Liver (tissue), 10 donors: ENCODE measurements at places on chromosomes 5 and 9. TPM values are rescaled to one million over a fixed set of nuclear protein-coding genes. Genes with fewer than 3 reads are reported as not detected.

Gene SPINK7
- not detected for polyA plus RNA-seq

Gene BAAT
- polyA plus RNA-seq, result 275 TPM

Gene SH3GL2
- polyA plus RNA-seq, result 0.06 TPM

Gene OSMR
- 6.6 TPM for polyA plus RNA-seq

Gene THBS4
- 0.21 TPM for polyA plus RNA-seq

Gene HMMR
- polyA plus RNA-seq, result 3.7 TPM

Gene GLDC
- 62.8 TPM for polyA plus RNA-seq

Gene SARDH
- 69.7 TPM for polyA plus RNA-seq

Gene KIAA1958
- polyA plus RNA-seq, result 2.1 TPM

DNA sequence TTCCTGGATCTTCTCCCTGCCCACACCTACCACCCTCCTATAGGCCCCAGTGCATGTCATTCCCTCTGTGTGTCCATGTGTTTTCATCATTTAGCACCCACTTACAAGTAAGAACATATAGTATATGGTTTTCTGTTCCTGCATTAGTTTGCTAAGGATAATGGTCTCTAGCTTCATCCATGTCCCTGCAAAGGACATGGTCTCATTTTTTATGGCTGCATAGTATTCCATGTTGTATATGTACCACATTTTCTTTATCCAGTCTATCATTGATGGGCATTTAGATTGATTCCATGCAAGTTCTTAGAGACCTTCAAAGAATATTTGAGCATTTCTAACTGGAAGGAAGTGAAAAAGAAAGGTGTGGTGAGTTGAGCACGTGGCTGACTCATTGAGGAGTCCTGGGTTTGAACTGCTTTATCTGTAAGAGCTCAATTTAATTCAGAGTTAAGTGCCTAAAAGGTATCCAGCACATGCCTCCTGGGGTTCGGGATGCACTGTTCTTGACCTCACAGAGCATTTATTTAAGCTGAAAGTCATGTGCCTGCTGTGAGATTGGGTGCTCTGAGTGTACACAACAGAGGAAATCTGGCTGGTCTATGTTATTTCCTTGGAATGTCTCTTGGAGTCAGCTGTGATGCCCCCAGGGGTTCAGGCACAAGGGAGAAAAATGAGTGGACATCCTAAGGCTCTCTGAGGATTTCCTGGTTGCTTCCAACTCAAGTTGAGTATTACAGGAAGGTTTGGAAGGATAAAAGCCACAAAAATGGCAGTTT lies 56.4 kb downstream of the SH3GL2 start:
- no peaks in the 10 kb centered on the region for H3K27me3 ChIP-seq
- DNase-seq, result no peak
- no peak overlapping the region for H3K27ac ChIP-seq
- H3K4me3 ChIP-seq, result no peak overlapping the region
- H3K36me3 ChIP-seq, result no peaks in the 10 kb centered on the region
- H3K4me1 ChIP-seq, result peaks cover 6% of the 10 kb centered on the region

DNA sequence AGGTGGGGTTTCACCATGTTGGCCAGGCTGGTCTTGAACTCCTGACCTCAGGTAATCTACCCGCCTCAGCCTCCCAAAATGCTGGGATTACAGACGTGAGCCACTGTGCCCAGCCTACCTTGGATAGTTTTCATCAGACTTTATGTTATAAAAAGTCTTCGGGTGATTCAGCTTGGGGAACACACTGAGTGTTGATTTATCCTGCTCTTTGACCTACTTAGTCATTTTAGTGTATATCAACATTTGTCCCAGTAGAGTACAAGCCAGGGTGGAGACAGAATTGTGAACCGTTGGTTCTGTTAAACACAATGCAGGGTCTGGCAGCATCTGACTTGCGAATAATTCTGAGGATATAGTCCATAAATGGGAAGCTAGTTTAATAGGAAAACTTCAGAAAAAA lies 39.7 kb downstream of the NFX1 start:
- H3K4me1 ChIP-seq, result peaks cover 5% of the 10 kb centered on the region
- H3K36me3 ChIP-seq, result peaks cover 28% of the 10 kb centered on the region
- no peak overlapping the region for H3K27ac ChIP-seq
- no peak for DNase-seq

- no peaks in the 10 kb centered on the region for H3K36me3 ChIP-seq
- no peak overlapping the region for H3K4me3 ChIP-seq
Measured at GRCh38 chr9:123656565-123656964, 273.4 kb downstream of the DENND1A start.

DNA sequence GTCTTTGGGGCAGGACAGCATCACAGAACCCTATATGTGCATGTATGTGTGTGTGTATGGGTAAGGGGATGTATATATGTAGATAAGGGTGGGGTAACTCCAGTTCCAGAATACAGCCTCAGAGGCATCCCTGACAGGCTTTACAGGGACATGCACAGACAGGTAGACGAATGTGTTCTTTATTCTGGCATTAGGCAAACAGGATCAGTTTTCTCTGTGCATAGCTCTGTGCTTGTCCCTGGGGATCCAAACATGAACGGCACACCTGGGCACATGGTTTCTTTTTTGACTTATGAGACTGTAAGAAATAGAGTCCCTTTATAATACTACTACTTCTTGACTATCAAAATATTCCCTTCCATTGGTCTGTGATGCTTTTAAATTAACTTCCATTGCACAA lies 120.6 kb downstream of the TRIO start:
- DNase-seq, result no peak
- no peaks in the 10 kb centered on the region for H3K36me3 ChIP-seq
- no peaks in the 10 kb centered on the region for H3K27me3 ChIP-seq
- peaks cover 6% of the 10 kb centered on the region for H3K4me1 ChIP-seq

DNA sequence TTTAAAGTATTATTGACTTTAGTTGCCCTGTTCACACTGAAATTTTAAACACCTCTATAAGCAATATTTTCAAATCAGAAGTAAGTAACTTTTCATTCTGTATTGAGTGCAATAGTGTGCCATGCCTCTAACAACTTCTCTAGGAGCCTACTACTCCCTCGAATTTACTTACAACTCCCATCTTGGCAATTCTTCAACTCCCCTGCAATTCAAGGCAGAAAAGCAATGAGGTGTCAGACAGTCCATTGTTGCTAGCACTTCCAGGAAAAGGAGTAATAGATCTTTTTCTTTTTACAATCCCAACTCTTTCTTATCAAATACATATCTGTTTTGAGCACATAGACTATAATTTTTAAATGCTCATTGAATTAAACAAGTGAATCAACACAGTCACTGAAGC lies 222.7 kb upstream of the PUM3 start:
- no peaks in the 10 kb centered on the region for H3K4me1 ChIP-seq
- H3K4me3 ChIP-seq, result no peak overlapping the region
- no peaks in the 10 kb centered on the region for H3K27me3 ChIP-seq
- no peak overlapping the region for H3K27ac ChIP-seq
- DNase-seq, result no peak
- no peaks in the 10 kb centered on the region for H3K36me3 ChIP-seq

- H3K4me3 ChIP-seq, result no peak overlapping the region
- no peak for DNase-seq
- H3K36me3 ChIP-seq, result no peaks in the 10 kb centered on the region
- peaks cover 7% of the 10 kb centered on the region for H3K27me3 ChIP-seq
Measured at GRCh38 chr9:127928676-127929624, 1.6 kb downstream of the PIP5KL1 start.

DNA sequence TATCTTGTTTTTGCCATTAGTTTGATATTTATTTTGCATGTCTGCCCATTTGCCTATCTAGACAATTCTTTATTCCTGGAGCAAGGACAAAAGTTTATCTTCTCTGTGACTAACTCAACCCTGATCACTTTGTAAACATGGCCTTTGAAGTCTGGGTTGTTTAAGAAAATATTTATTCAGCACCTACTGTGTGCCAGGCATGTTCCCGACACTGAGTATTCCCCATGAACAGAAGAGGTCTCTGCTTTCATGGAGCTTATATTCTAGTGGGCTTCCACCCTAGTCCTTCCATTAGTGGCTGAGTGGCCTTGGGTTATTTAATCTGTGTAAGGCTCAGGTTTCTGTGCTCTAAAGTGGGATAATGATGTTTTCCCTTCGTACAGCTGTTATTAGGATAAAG lies 49.7 kb downstream of the SEMA6A start:
- peaks cover 3% of the 10 kb centered on the region for H3K4me1 ChIP-seq
- no peak overlapping the region for H3K27ac ChIP-seq
- H3K36me3 ChIP-seq, result no peaks in the 10 kb centered on the region
- no peak overlapping the region for H3K4me3 ChIP-seq
- H3K27me3 ChIP-seq, result no peaks in the 10 kb centered on the region
- no peak for DNase-seq

- no peak overlapping the region for H3K27ac ChIP-seq
- H3K27me3 ChIP-seq, result no peaks in the 10 kb centered on the region
- no peak overlapping the region for H3K4me3 ChIP-seq
- peak; percentile 38 for DNase-seq
- peaks cover 4% of the 10 kb centered on the region for H3K36me3 ChIP-seq
Measured at GRCh38 chr9:95070549-95071021, 246.9 kb downstream of the FANCC start.

GRCh38 chr5:107864793-107865192 lies 194.1 kb upstream of the EFNA5 start:
- H3K27ac ChIP-seq, result no peak overlapping the region
- DNase-seq, result no peak
- no peaks in the 10 kb centered on the region for H3K36me3 ChIP-seq
- H3K27me3 ChIP-seq, result no peaks in the 10 kb centered on the region
- H3K4me3 ChIP-seq, result no peak overlapping the region

DNA sequence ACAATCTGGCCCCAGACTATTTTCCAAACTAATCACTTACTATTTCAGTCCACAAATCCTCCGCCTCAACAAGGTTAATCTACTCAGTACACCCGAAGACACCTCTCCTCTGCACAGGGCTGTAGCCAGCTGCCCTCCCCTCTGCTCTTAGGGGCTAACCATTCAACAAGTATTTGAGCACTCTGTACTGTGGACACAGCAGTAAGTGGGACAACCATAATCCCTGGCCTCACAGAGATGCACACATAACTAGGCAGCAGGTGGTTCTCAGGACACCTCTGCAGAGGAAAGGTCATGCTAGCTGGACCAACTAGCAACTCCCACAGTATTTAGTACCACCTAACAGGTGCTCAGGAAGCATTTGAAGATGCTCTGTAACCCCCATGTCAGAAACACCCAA lies 5.5 kb downstream of the CAMSAP1 start:
- H3K27me3 ChIP-seq, result no peaks in the 10 kb centered on the region
- H3K4me1 ChIP-seq, result peaks cover 15% of the 10 kb centered on the region
- DNase-seq, result no peak
- no peak overlapping the region for H3K4me3 ChIP-seq
- H3K36me3 ChIP-seq, result no peaks in the 10 kb centered on the region

DNA sequence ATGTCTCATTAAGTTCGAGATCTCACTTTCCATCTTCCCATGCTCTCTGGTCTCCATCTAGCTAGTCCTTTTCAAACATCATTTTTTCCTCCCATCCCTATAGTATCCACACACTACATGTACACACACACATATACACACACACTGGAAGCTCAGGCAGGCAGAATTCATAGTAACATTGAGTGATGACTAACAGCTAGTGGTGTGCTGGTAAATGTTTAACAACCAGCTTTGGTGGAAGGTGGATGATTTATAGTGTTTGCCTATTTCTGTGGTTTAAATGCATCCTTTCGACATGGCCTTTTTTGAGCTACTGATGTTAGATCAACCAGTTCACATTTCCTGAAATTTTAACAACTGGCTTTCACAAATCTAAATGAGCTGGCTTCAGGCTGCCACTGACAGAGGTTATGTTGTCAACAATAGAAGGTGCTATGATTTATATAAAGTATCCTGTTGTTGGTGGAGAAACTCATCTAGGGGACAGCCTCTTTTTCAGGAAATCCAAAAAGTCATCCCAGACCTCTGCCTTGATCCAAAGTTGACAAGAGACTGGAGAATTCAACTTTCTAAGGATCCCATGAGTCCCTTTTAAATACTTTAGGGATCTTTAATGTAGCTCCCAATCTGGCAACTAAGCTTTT lies 117.8 kb downstream of the CCDC192 start:
- no peak overlapping the region for H3K27ac ChIP-seq
- no peak overlapping the region for H3K4me3 ChIP-seq
- no peak for DNase-seq
- H3K36me3 ChIP-seq, result no peaks in the 10 kb centered on the region

DNA sequence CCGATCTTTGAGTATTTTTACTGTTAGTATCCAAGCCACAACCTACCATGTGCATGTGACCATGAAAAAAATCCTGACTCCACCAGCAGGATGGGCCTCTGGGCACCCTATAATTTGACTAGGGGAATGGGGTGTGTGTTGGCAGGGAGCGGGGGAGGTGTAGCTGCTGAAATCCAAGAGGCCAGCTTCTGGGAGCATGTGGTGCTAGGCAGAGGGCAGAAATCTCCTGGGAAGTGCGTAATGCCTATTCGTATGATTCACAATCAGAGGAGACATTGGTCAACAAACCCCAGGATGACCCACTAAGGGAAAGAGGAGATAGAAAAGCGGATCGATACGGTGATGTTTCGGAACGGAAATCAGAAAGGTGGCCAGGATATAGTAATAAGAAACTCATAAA lies 149.9 kb downstream of the ARSB start:
- DNase-seq, result no peak
- H3K27ac ChIP-seq, result no peak overlapping the region
- H3K4me1 ChIP-seq, result no peaks in the 10 kb centered on the region
- H3K36me3 ChIP-seq, result no peaks in the 10 kb centered on the region
- H3K4me3 ChIP-seq, result no peak overlapping the region

- DNase-seq, result no peak
- H3K4me1 ChIP-seq, result no peaks in the 10 kb centered on the region
- no peak overlapping the region for H3K4me3 ChIP-seq
- H3K27ac ChIP-seq, result no peak overlapping the region
- H3K27me3 ChIP-seq, result no peaks in the 10 kb centered on the region
- H3K36me3 ChIP-seq, result no peaks in the 10 kb centered on the region
Measured at GRCh38 chr9:108003526-108003925, 514.0 kb upstream of the KLF4 start.

GRCh38 chr5:157167214-157167621 lies 1.2 kb upstream of the GARIN3 start:
- no peak for DNase-seq
- H3K4me3 ChIP-seq, result no peak overlapping the region
- H3K27ac ChIP-seq, result no peak overlapping the region
- peaks cover 12% of the 10 kb centered on the region for H3K27me3 ChIP-seq
